ENCODE measurements at places on chromosomes 6 and 20. TPM values are rescaled to one million over a fixed set of nuclear protein-coding genes. Genes with fewer than 3 reads are reported as not detected.

DNA sequence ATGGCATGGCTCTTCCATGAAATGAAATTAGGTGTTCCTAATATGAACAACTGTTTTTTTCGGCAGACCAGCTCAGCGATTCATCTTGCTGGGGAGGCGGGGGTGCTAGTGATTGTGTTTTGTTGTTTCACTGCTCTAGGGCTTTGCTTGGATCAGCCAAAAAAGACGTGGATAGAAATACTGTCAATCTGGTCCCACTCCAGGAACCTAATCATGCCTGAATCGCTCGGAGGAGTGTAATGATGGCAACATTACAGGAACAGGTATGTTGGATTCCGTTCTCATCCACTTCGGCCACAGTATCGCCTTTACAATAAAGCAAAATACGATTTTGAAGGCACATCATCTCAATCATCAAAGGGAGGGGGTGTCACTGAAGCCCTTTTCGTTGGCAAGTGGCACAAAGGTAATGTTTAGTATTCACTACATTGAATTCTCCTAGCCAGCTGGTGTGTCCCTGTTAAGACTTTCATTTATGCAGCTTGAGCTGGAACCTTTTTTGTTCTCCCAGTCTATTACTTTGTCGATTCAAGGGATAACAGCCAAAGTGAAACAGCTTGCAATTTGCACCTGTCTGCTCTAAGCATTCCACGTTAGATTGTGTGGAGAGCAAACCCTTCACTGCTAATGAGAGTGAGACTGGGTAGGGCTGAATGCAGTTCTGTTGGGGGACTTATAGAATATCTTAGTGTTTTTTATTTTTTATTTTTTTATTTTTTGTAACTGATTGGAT is 477.7 kb downstream of the TFAP2A start:
- no peak for DNase-seq

GRCh38 chr6:36120539-36120938 is 9.8 kb upstream of the MAPK13 start:
- DNase-seq: no peak

DNA sequence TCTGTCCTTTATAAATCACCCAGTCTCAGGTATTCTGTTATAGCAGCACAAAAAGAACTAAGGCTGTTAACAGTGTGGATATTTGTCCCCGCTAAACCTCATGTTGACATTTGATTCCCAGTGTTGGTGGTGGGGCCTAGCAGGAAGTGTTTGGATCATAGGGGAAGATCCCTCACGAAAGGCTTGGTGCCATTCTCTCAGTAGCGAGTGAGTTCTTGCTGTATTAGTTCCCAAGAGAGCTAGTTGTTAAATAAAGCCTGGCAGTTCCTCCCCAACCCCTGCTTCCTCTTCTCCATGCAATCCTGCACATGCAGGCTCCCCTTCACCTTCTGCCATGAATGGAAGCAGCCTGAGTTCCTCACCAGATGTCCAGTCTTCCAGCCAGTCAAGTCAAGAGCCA is 29.8 kb upstream of the ERVFRD-1 start:
- no peak for DNase-seq

- DNase-seq: no peak
Observed at GRCh38 chr6:52049252-52050050, 38.0 kb downstream of the PKHD1 start.

GRCh38 chr6:146770965-146771735 is 172.4 kb downstream of the ADGB start:
- no peak for DNase-seq

GRCh38 chr6:56486681-56487080 is 156.0 kb downstream of the DST start:
- DNase-seq: no peak

GRCh38 chr6:127299522-127300240 is 33.0 kb downstream of the RNF146 start:
- no peak for DNase-seq

- no peak for DNase-seq
Observed at GRCh38 chr6:160398674-160399271, 50.6 kb downstream of the SLC22A3 start.

DNA sequence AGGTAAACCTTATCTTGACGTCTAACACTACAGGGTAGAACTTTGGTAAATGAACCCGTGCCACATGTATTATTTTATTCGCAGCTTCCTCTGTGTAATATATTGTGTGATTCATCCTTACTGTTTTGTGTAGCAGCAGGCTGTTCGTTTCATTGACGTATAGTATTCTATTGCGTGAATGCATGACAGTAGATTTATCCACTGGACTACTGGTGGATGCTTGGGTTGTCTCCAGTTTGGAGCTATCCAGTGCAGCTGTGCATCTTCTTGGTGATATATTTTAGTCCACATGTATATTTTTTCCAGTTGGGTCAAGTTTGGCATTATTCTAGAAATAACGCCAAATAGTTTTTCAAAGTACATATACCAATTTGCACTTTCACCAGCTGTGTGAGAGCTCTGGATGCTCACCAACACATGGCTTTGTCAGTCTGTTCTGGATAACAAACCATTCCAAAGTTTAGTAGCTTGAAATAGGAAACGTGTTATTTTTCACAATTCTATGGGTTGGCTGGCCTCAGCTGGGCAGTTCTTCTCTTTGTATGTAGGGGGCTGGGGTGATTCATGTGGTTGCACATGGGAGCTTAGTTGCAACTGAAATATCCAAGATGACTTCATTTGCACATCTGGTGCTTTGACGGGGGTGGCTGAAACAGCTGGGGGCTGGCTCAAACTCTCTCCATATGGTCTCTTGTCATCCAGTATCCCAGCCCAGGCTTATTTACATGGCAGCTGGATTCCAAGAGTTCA is 9.3 kb downstream of the ECT2L start:
- DNase-seq: peak; percentile 60

DNA sequence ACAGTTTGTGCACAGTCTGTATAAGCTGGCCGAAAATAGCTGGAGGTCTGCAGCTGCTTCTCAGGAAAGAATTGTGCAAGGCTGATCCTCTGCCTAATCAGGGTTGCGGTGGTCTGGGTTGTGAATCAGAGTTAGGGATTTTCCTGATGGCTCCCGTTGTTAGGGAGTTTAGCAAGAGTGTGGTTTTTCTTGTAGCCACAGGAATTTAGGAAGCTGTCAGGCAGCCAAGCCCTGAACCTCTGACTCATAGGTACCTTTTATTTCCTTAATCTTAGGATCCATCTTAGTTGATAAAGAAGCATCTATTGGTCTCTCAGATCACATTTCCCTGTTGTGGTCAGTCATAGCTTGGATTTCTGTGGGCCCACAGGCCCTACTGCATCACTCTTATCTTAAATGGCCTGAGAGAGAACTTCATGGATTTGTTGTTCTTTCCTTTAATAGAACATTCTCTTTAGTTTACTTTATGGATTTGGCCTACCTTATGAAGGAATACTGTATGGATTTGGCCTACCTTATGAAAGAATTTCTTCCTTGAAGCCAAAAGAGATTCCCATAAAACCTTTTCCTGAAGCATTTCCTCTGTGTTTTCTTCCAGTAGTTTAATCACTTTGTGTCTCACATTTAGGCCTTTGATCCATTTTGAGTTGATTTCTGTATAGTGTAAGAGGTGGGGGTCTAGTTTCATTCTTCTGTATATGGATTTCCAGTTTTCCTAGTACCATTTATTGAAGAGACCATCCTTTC is 10.3 kb downstream of the KIF25 start:
- DNase-seq: peak; percentile 97

- DNase-seq: no peak
Observed at GRCh38 chr6:88855541-88856147, 107.8 kb downstream of the RNGTT start.

DNA sequence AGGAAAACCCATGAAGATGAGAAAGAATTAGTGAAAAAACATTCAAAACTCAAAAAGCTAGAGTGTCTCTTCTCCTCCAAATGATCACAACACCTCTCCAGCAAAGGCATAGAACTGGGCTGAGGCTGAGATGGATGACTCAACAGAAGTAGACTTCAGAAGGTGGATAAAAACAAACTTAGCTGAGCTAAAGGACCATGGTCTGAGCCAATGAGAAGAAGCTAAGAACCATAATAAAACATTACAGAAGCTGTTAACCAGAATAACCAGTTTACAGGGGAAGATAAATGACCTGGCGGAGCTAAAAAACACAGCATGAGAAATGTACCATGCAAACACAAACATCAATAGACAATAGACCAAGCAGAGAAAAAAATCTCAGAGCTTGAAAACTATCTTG is 904.1 kb upstream of the MANEA start:
- no peak for DNase-seq

DNA sequence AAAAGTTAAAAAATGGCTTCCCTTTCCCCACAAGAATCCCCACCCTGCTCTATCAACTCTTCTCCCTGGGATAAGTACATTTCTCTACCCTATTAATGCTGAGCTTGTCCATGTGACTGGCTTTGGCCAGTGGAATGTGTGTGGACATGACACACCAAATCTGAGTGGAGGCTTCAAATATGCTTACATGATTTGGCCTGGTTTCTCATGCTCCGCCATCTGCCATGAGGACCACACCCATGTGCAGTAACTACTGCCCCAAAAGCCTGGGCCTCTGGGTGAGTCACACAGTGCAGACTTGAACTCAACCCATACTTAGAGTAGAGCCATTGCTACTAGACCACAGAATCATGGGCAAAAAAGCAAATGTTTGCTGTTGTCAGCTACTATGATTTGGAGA is 65.4 kb downstream of the PRND start:
- no peak for DNase-seq

GRCh38 chr6:63352544-63353285 is 32.9 kb upstream of the LGSN start:
- peak; percentile 15 for DNase-seq

GRCh38 chr20:8209061-8209460 is 77.0 kb downstream of the PLCB1 start:
- DNase-seq: no peak

- no peak for DNase-seq
Observed at GRCh38 chr6:161198783-161199460, 74.9 kb downstream of the AGPAT4 start.

GRCh38 chr6:122931916-122932315 is 64.1 kb upstream of the CLVS2 start:
- no peak for DNase-seq

DNA sequence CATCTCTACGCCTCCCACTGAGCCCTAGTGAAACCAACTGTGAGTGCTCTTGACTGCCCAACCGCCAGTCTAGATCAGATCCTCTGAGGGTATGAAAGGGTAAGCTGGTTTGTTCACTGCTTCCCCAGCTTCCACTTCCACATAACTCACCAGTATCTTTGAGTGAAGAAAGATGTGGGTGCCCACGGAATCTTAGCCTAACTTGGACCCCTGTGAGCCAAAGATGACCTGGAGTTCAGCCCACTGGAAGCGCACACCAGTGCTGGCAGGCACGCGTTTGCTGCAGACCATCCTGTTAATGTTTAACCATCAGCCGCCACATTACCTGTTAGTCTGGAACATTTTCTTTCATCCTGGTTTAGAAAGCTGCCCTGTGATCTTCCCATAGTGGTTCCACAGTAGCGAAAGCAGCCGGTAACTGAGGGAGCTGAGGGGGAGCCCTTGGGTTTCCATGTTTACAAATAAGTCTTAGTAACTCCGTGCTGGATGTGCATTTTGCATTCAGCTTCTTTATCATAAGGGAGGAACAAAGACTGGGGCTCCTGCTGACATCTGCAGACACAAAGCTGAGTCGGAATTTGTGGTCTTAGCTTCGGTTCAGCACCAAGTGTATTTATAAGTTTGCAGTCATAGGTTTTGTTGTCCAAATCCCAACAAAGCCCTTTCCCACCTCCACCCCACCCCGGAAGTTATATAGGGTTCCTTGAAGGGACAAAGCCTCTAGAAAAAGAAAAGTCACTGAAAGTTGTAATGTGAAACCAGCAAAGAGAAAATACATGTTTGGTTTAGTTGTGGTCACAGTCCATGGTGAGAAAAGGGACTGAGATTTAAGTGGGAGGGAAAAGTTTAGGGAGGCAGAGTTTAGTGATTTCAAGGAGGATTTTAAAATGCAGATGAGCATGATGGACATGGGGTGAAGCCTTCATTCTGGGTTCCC is 71.0 kb downstream of the SSR1 start:
- no peak for DNase-seq

DNA sequence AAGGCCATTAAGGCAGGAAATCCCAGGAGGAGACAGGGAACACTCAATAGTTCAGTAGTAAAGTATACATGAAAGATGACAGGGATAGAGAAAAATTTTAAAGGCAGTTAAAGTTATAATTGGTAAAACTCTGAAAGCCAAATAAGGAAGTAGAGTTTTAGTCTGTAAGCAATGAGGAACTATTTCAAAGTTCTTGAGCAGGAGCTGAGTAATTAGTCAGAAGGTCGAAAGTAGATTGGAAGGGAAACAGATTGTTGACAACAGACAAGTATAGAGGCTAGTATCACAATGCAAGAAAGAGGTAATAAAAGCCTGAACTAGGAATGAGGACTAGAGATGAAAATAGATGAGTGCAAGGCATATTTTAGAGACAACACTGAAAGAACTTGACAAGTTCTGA is 150.3 kb downstream of the CDK19 start:
- DNase-seq: no peak

GRCh38 chr6:26570027-26570809 is 26.5 kb upstream of the ABT1 start:
- DNase-seq: no peak

GRCh38 chr20:57944988-57945387 is 235.2 kb upstream of the PMEPA1 start:
- no peak for DNase-seq

DNA sequence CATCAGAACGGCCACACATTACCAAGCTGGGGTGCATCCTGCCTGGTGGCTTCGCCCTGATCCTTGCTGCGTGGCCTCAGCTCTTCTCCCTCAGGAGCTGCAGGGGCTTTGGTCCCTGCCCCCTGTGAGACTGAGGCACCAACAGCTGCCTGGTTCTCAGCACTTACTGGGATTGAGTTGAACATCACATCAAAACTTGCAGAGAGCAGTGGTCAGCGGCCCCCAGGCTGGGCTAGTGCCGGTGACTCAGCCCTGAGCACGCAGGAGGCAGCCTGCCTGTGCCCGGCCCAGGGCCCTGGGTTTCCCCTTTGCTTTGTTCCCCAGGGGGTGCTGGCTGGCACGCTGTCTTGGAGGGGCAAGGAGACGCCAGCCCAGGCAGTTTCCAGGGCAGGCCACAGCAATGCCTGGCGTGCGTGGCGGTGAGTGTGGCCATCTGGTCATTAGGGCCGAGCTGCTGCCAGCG is 63.3 kb downstream of the DLL1 start:
- DNase-seq: no peak

SOX18 gene
- polyA plus RNA-seq: not detected

ZNF334 gene
- polyA plus RNA-seq: 4.0 TPM

VSX1 gene
- polyA plus RNA-seq: not detected

ARMC12 gene
- 0.53 TPM for polyA plus RNA-seq

PDE7B gene
- polyA plus RNA-seq: 17.4 TPM

IRAK1BP1 gene
- 2.6 TPM for polyA plus RNA-seq

ACSS1 gene
- polyA plus RNA-seq: 1.1 TPM

PTCRA gene
- not detected for polyA plus RNA-seq

BPIFB4 gene
- not detected for polyA plus RNA-seq

LY6G6D gene
- polyA plus RNA-seq: not detected

TBXT gene
- polyA plus RNA-seq: not detected

SNPH gene
- 1.5 TPM for polyA plus RNA-seq

ACOT13 gene
- polyA plus RNA-seq: 43.8 TPM

ELOVL4 gene
- 3.3 TPM for polyA plus RNA-seq

SSR1 gene
- polyA plus RNA-seq: 257 TPM

SLC35F1 gene
- polyA plus RNA-seq: 0.07 TPM

NKX2-4 gene
- polyA plus RNA-seq: not detected

SLC17A3 gene
- polyA plus RNA-seq: not detected

FAM217A gene
- polyA plus RNA-seq: not detected

SYTL3 gene
- polyA plus RNA-seq: 1.6 TPM

SLPI gene
- not detected for polyA plus RNA-seq

PAK5 gene
- polyA plus RNA-seq: not detected

PLN gene
- polyA plus RNA-seq: 0.14 TPM

JPH2 gene
- 1.6 TPM for polyA plus RNA-seq

RPP40 gene
- 8.2 TPM for polyA plus RNA-seq

KCNQ2 gene
- polyA plus RNA-seq: not detected
